NCI-H1436 (cell line): ENCODE measurements at places on chromosomes 3 and 15.

DNA sequence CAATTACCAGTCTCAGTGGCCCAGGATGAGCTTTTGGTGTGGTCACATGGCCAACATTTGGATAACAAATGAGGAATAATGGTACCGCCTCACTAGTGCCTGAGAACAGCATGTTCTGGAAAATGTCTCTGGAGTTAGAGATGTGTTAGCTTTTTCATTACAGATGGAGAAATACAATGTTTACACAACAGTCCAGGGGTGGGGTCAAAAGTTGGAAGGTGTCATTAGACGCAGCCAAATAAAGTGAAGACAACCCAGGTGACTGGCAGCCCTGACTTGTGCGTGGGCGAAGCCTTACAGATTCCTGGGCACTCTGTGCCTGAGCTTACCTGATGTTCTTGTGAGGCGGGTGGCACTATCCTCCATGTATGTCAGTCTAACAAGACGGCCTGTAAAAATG is 12.8 kb downstream of the IL17RB start:
- no peak for DNase-seq

DNA sequence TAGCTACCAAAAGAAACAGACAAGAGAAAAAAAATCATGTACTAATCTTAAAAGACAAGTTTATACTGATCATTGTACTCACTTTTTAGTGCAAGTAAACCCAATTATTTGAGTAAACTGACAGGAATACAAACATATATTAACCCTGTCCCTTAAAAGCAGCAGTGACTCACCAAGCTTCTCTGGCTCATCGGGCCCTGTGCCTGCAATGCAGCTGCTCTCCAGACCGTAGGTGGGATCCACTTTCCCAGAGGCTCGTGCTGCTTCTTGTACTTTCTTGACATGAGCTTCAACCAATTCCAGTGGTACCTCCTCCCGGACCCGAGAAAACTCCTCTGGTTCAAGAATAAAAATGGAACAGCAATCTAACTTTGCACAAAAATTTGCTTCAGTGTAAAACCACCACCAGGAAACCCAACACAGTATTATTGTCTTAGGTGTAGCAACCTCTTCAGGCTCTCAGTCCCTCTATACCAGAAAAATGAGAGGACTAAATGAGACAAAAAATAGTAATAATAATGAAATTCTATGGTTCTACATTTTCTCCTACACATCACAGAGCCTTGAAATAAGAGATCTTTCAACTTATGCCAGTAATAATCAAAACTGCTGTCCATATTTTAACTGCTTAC is 82.6 kb upstream of the CSPG5 start:
- DNase-seq: no peak

DNA sequence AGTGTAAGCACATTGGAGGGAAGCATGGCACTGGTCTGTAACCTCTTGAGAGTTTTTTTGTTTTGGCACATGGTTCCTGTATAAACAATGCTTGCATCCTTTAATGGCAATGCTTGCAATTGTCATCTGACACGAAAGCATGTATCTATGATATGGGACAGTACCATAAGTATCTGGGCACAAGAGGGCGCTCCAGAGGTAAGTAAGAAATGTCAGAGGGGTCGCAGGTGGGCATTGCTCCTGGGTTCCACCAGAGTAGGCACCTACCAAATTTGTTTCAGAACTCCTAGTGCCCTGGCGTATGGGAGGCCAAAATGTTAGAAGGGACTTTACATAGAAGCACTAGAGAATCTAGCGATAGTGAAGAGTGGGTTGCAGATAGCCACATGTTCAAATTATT is 58.7 kb upstream of the BCHE start:
- peak; percentile 8 for DNase-seq

GRCh38 chr15:34650177-34650576 is 66.7 kb upstream of the GOLGA8B start:
- DNase-seq: no peak

DNA sequence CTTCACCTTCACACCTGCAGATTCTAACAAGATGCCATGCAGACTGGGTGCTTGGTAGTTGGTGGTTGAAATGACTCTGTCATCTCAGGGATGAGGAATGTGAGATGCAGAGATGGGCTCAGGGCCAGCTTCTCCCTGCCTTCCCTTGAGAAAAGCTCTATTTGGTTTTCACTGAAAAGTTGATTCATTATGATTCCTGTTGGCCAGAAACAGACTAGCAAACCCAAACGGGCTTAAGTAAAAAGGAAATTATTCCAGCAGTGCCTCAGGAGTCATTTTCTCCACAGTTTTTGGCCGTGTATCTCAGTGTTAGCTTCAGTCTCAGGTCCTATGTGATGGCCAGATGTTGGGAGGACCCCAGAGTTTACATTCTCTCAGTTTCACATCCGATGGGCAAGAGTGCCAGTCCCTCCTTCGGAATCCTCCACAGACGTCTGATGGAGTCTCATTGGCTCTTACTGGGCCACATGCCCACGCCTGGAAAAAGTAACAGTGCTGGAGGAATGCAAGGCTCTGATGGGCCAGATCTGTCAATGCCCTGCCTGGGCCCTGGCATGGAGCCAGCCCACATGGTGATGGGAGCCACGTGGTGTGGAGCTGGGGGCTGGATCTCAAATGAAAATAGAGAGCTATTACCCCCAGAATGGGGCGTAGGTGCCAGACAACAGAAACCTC is 22.3 kb upstream of the SACM1L start:
- DNase-seq: no peak
